ENCODE measurements at places on chromosomes 6 and 20. TPM values are rescaled to one million over a fixed set of nuclear protein-coding genes. Genes with fewer than 3 reads are reported as not detected.

Gene E2F3
- total RNA-seq = 10.8 TPM

Gene SLC17A2
- total RNA-seq = not detected

Gene COL19A1
- not detected for total RNA-seq

Gene OR2H1
- not detected for total RNA-seq

Gene MRPL18
- 127 TPM for total RNA-seq

Gene TMEM170B
- 1.1 TPM for total RNA-seq

Gene SOX18
- 0.05 TPM for total RNA-seq

Gene TRIM10
- total RNA-seq = under 0.01 TPM

Gene TDRD6
- total RNA-seq = under 0.01 TPM

Gene ENTPD6
- total RNA-seq = 62.1 TPM

Gene PNPLA1
- not detected for total RNA-seq

Gene MRPS26
- 31.2 TPM for total RNA-seq

Gene TPBG
- total RNA-seq = 38.4 TPM

Gene LPA
- not detected for total RNA-seq

Gene PPARD
- total RNA-seq = 14.3 TPM

Gene BMP6
- 0.69 TPM for total RNA-seq

Gene GABRR1
- not detected for total RNA-seq

Gene POPDC3
- total RNA-seq = 2.1 TPM

Gene CBLN4
- total RNA-seq = not detected

Gene RFX6
- not detected for total RNA-seq

Gene CRIP3
- not detected for total RNA-seq

Gene MOG
- total RNA-seq = not detected

Gene HTR1E
- 0.15 TPM for total RNA-seq

Gene SLC26A8
- not detected for total RNA-seq

Gene PRR18
- not detected for total RNA-seq

Gene EYA2
- total RNA-seq = not detected

Gene GSTA1
- 0.15 TPM for total RNA-seq

Gene LAMP5
- total RNA-seq = 0.10 TPM

Gene C4B
- 0.35 TPM for total RNA-seq

Gene BCAS1
- 0.17 TPM for total RNA-seq

Gene HCRTR2
- not detected for total RNA-seq

Gene KCNS1
- 22.6 TPM for total RNA-seq

Gene SLC16A10
- 2.3 TPM for total RNA-seq

Gene COL20A1
- not detected for total RNA-seq

Gene ADGB
- total RNA-seq = not detected

Gene CEP250
- total RNA-seq = 22.7 TPM

Gene DDX27
- total RNA-seq = 61.1 TPM

Gene COL11A2
- total RNA-seq = 0.17 TPM

Gene BPI
- not detected for total RNA-seq

Gene ZSCAN23
- total RNA-seq = 10.0 TPM

Gene NR2E1
- total RNA-seq = not detected

Gene KCNQ5
- total RNA-seq = 0.35 TPM
